ENCODE measurements at places on chromosomes 16 and 17.

- no peak for DNase-seq
Observed at GRCh38 chr16:51708861-51709260, 557.8 kb upstream of the SALL1 start.

GRCh38 chr16:59749662-59750336, 1015.7 kb upstream of the GOT2 start:
- DNase-seq = no peak

DNA sequence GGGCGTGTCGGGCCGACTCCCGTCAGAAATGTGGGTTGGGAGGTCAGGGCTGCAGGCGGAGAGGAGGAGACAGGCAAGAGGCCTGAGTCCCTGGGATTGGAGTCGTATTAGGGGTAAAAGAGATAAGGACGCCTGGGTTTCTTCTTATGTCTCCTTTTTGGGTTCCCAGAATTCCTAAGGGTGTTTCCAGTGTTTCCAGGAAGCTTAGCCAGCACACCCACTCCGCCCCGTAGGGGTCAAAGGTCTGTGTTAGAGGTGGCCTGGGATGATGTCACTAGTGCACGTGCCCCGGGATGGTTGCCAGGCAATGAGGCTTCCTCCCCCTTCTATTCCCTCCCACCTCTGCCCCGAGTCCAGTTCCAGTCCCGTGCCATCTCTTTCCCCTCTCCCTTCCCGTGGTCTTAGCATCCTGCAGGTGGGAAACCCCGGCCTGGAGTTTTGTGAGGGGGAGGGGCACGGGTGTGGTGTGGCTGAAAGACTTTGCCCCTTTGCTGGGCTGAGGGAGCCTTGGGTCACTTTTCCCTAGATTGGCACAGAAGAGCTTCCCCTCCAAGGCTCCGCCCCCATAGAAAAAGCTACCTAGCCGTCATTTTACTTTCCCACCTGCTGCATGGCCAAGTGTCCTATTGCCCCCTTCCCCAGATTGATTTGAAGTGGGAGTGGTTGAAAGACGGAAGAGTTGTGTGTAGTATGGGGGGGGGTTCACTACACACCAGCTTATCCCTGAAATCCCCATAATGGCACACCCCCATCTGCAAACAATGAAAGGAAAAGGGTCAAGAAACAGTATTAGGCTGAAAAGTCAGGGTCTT, 2.8 kb downstream of the KDM6B start:
- peak; percentile 67 for DNase-seq

DNA sequence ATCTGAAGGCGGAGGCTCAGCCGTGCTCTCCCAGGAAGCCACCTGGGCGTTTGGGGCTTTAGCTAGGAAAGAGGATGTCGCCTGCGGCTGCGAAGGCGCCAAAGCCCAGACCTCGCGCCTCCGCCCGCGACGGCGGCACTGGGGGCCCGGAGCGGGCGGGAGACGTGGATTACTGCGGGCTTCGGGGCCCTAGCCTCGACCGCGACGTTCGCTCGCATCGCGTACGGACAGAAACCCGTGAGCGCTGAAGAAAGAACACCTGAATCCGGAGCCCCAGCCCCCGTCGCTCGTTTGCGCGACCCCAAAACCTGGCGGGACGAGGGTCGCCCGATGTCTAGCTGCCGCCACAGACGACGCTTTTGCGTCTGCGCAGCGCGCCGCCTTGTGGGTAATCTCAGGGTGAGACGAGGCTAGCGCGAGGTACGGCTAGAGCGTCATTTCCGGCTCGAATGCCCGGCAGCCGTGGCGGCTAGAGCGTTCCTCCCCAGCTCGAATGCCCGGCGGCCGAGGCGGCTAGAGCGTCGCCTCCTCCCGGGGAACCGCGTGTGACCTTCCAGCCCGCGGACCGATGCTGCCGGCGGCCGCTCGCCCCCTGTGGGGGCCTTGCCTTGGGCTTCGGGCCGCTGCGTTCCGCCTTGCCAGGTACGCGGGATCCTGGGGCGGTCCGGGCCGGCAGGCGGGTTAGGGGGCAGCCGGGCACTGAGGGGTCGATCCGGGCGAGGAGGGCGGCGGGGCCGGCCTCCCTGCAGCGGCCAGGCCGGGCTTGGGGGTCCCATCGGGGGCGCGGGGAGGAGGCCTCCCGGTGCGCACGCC, at the start of gene MRPL12:
Gene MRPL12 (plus strand): TSS at position 434 of the 813 bp plus-strand sequence. CDS start 135 bp downstream, at position 569.
- peak; percentile 84 for DNase-seq

GRCh38 chr16:586047-586644, 3.7 kb upstream of the RAB40C start:
- no peak for DNase-seq

DNA sequence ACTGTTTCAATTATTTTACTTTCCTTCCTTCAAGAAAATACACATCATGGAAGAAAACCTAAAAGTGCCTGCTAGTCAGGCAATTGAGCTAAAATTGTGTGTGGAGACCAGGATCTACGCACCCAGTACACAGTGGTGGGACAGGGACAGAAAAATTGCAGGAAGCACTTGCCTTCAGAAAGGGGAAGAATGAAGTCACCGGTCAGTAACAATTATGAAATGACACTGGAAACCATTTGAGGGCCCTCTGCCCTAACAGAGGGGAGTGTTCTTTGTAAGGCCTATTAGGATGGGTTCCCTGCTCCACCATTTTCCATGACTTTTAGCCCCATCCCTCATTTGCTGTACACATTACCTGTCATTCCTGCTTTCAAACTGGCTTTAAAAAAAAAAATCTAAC, 4.5 kb upstream of the PHAF1 start:
- no peak for DNase-seq

DNA sequence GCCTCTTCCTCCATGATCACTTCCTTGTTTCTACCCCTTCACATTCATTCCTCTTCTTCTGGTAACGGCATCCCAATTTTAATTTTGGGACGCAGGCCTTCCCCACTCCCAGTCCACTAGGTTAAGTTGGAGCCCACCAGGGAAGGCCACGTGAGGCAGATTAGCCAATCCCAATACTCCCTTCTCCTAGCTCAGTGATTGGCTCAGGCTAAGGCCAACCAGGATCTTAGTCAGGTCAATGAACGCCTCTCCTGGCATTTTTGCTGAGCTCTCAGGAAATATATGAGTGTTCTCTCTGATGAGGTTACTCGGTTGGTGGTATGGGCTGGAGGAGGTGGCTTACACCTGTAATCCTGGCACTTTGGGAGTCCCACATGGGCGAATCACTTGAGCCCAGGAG, 15.4 kb downstream of the SEZ6L2 start:
- no peak for DNase-seq

DNA sequence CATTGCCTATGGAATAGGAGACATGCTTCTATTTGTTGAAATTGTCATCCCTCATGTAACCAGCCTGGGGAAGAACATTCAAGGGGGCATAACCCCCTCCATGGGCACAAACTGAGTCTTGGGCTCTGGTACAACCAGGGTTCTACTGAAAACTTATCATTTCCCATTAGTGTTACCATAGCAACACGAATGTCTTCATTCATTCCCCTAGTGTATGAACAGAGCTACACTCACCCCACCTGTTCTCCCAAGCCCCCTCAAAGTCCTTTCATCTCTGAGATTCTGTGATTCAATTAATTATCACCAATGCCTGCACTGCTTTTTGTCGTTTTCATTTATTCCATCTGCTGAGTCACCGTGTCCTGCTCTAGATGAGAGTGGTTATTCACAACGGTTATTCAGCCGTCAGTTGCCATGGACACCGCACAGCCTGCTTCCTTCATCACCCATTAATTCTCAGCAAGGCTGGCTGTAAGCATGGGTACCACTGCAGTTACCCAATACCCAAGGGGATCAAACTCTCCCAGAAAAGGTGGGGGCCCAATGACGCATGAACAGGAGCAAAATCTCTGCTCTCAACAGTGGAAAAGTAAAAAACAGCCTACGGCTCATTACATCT, 1.6 kb upstream of the GAST start:
- peak; percentile 28 for DNase-seq

DNA sequence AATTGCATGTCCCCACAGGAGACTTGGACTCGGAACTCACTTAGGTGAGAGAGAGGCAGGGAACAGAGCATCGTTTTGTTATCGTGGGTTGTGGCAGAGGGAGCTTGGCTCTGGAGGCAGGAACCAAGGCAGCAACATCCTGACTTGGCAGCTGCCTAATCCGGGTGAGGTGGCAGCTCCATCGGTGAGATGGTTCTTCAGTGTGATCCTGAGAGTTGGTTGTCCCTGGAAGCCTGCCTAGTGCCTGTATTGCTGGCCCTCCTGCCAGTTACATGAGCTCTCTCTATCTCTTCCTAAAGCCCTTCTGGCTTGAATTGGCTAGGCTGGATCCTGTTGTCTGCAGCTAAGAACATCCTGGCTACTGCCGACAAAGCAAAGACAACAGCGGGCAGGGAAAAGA, 19.9 kb upstream of the SEC14L1 start:
- no peak for DNase-seq

DNA sequence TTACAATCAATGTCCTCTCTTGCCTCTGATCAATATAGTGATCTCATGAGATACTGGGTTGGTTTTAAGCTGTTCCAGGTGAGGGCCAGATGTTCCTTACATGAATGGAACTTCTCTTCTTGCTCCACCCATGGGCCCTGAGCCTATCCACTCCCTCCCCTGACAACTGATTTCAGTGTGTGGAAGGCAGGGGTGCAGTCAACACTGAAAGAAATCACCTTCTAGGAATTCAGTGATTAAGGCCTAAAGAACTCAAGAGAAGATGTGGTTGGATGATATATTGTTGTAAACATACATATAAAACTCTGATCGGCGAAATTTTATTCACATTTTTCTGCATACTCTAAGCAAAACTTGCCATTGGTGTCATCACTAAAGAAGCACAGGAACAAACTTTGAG, 6.7 kb upstream of the GOSR2 start:
- no peak for DNase-seq

GRCh38 chr17:81044428-81044763, 9.4 kb downstream of the BAIAP2 start:
- no peak for DNase-seq

DNA sequence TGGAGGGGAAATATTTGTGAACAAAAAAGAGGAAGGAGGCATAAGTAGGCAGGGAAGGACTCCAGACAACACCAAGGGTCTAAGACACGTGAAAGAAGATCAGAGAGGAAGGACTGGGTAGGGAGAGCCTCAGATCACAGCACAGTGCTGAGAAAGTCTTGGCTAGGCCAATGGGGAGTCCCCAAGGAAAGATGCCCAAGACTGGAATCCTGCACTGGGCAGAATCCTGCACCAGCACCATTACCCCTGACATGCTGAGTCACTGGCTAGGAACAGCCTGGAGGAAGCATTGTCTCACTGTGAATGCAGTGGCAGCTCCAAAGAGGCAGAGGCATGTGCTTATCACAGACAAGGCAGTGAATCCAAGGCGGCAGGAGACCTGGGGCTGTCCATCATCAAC, 19.2 kb downstream of the CLEC19A start:
- no peak for DNase-seq

- DNase-seq = no peak
Observed at GRCh38 chr17:34445101-34445500, 82.1 kb upstream of the CCL1 start.

- no peak for DNase-seq
Observed at GRCh38 chr16:14354561-14355351, 275.3 kb downstream of the PARN start.

GRCh38 chr17:53061446-53061845, 761.3 kb upstream of the KIF2B start:
- DNase-seq = no peak

GRCh38 chr17:78125976-78126894, 2.3 kb downstream of the TMC6 start:
- no peak for DNase-seq

DNA sequence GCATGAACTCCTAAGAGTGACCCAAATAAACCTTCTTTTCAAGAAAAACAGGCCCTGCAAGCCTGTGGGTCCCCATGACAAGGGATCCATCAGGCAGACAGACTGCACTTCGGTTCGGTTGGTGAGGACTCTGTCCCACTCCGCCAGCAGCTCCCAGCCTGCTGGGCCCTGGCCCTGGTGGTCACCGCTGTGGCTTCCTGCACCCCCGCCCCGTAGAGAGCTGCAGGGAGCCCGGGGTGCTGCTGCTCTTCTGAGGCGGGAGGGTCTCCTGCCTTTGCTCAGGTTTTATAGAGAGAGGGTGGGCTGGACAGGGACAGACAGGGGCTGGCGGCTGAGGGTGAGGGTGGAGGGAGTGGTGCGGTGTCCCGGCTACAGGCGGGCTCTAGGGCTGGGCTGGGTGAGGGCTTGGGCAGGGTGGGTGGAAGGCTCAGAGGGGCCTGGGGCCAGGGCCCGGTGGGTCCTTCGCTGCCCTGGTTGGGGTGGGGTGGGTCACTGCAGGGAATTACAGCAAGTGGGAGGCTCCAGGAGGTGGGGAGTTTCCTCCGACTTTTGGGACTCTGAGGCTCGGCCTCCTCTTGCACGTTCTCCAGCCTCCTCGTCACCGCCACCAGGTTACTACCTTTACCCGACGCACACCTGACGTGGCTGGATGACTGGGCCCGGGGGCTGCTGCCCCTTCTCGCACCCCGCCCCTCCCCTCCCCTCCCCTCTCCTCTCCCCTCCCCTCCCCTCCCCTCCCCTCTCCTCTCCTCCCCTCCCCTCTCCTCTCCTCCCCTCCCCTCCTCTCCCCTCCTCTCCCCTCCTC, 90.2 kb upstream of the CBX4 start:
- no peak for DNase-seq

- DNase-seq = peak; percentile 38
Observed at GRCh38 chr16:29825145-29826044, 5.1 kb downstream of the MVP start.

GRCh38 chr17:82213251-82214011, 789 bp upstream of the CCDC57 start:
- peak; percentile 87 for DNase-seq

GRCh38 chr17:37107406-37108083, 158.8 kb downstream of the AATF start:
- no peak for DNase-seq

DNA sequence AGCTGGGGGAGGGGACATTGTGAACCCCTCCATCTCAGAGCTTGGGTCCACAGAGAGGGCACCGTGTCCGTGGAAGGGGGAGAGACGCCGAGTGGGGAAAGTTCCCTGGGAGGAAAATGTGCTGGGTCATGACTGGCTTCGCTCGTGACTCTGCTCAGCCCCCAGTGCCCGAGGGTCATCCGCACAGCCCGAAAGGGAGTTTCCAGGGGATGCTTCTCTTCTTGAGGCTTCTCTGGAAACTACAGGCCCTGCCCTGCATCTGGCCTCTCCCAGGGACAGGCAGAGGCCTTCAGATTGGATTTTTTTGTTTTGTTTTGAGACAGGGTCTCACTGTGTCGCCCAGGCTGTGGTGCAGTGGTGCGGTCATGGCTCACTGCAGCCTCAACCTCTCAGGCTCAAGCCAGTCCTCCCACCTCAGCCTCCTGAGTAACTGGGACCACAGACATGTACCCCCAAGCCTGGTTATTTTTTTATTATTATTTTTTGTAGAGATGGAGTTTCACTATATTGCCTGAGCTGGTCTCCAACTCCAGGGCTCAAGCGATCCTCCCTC, 9.8 kb upstream of the GSE1 start:
- DNase-seq = no peak

GRCh38 chr16:84746875-84747274, 47.1 kb downstream of the USP10 start:
- DNase-seq = no peak

- DNase-seq = no peak
Observed at GRCh38 chr17:55286681-55287589, 22.2 kb downstream of the HLF start.

GRCh38 chr17:17127156-17127555, 79.0 kb downstream of the PLD6 start:
- DNase-seq = no peak

GRCh38 chr16:73432850-73433730, 385.2 kb upstream of the ZFHX3 start:
- DNase-seq = no peak
